HCEC 1CT (cell line): ENCODE measurements at places on chromosomes 1 and 21.
A peak's percentile ranks its signal among the peaks of the same experiment; 100 is the strongest.

GRCh38 chr1:98104289-98104688 is 183.5 kb upstream of the DPYD start:
- DNase-seq, result peak; percentile 90

DNA sequence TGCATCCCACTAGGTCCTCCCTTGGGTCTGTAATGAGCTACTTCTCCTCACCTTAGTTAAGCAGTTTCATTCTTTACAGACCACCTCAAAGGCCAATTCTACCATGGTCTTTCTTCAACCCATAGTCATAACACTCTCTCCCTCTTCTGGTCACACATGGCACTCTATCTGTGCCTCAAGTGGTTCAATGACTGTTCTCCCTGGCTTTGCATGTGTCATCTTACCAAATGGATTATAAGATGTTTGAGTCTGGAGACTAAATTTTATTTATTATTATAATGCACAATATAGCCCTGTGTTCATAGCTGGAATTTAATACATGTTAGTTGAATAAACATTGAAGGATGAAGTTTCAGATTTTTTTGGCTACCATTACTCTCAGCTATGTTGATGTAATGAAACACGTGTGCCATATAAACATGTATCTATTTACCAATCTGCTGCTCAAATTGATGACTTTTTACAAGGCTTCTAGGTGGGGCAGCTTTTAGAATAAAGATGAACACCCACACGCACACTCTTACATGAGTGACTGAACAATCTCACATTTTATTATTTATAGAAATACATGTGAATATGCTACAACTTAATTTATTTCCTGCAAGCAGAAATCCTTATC is 102.1 kb downstream of the RUNX1 start:
- DNase-seq, result no peak

DNA sequence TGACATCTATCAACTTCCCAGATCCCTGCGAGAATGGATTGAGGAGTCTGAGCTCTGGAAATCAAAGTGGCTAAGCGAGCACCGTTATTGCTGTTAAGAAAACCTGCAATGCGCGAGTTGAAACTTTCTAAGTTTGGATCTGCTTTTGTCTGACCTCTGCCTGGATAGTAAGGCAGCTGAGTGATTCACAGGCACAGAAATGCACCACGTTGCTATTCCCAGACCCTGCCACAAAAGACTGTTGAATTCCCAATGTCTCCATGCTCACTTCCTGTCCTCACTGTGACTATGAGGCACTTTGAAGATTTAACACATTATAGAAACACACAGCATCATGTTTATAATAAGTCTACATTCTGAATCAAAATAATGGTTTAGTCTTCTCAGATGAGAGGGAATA is 27.1 kb upstream of the CNIH3 start:
- DNase-seq, result peak; percentile 47

DNA sequence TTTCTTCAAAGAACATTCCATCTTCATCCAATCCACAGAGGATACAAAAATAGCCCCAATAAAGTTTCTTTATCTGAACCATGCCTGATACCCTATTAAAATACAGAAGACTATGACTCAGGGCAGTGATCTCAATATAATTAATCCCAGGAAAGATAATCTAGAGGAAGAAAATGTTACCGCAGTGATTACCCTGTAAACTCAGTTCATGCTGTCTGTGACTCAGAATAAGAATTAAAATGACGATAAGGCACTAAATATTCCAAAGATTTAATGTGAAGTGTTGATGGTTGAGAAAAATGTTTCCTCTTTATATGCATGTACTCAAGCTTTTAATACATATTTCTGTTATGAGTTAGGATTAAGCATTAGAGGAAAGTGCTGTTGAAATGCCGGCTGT is 88.6 kb upstream of the LYPLAL1 start:
- peak; percentile 82 for DNase-seq

- DNase-seq, result no peak
Measured at GRCh38 chr1:30249446-30250337, 473.7 kb downstream of the MATN1 start.

- DNase-seq, result peak; percentile 78
Measured at GRCh38 chr21:29232530-29233255, 66.0 kb upstream of the BACH1 start.

GRCh38 chr1:55839626-55840025 is 624.5 kb upstream of the USP24 start:
- DNase-seq, result no peak

DNA sequence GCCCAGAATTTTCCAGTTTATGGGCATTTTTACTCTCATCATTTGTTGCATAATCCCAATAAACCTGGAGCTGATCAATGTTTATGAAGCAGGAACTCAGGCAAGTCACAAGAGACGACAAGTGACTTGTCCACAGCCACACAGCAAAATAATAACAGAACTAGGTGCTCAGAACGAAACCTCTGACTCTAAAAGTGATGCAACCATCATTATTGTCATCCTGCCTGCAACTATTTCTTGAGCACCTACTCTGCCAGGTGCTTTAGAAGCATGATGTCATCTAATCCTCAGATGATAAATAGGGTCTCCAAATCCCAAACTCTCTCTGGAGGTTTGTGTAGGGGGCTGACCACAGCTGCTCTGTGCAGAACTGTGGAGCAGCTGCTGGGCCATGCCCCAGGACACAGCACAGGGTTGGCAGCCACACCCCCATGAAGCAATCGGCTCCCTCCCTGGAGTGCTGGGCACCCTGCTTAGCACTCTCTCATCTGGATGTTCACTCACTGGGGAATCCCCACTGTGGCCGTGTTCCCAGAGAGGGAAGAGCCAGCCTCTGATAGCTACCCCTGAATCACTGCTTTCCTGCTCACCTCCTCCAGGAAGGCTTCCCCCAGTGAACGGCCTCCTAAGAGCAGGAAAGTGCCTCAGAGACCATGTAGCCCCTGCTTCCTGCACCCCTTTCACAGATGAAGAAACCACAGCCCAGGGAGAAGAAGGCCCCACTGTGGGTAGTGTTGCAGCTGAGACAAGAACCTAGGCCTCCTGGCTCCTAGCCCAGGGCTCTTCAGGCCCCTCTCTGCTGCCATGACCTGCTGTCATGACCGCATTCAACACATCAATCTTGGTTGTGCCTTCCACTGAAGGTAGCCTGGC is 2.1 kb downstream of the TTC22 start:
- DNase-seq, result peak; percentile 18

GRCh38 chr1:160569806-160570205 is 9.5 kb downstream of the CD84 start:
- no peak for DNase-seq

DNA sequence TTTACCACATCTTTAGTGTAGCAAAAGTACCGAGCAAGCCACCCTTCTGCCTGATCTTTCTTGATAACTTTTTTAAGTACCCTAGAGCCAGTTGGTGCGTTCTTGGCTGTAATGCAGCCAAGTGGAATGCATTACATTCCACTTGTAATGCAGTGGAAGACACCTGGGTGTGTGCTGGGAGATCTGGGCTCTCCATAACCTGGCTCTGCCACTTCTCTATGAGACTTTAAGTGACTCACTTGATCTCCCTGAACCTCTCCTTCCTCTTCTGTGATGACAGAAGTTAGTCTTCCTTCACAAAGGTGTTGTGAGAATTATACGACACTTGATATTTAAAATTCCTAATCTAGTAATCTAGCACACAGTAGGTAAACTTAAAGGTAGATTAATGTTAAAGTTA is 35.3 kb upstream of the NFIA start:
- no peak for DNase-seq

- peak; percentile 78 for DNase-seq
Measured at GRCh38 chr1:59703226-59703917, 111.4 kb upstream of the HOOK1 start.

GRCh38 chr1:161944381-161944780 is 79.3 kb downstream of the OLFML2B start:
- no peak for DNase-seq

DNA sequence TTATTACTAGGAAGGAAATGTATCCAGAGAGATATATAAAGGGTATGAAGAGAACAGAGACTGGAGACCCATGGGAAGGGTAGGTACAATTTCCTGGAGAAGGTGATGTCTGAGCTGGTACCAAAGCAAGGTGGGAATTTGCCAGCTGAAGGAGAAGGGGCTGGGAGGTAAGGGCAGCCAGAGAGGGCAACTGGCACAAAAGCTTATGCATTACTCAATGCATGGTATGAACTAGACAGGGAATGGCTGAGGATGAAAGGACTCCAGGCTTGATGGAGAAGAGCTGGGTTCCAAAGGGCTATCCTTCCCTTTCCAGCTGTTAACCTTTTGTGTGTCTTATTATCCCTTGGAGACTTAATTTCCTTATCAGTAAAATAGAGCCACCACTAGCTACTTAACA is 113.6 kb upstream of the GADD45A start:
- DNase-seq, result no peak

GRCh38 chr1:13916530-13916929 is 216.5 kb downstream of the PRDM2 start:
- no peak for DNase-seq

DNA sequence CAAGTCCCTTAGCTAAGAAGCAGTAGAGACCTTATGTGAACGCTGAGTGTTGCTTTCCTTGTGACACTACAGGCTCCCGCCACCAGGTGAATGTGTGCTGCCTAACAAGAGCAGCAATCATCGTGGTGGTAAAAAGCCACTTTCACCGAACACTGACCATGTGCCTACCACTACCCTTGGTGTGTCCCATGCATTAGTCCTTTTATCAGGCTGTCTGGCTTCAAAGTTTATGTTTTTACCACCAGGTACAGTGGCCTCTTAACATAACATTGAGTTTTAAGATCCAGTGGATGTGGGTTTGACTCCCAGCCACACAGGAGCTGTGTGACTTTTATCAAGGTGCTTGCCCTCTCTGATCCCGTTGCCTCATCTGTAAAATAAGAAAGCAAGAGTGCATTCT is 1.7 kb downstream of the C1QB start:
- DNase-seq, result no peak

DNA sequence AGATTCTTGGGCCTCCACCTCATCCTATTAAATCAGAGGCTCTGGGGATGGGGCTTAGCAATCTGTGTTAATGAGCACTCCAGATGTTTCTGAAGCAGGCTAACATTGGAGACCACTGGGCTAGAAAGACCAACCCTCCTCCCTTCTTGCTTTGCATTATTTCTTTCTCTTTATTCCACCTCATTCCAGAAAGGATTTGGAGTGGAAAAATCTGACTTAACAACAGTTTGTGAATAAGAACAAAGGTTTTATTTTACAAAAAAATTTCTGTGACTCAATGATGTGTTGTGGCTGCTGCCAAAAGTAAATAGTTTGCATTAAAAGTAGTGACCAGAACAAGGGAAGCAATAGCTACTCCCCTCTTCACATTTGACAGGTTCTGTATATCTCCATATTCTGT is 79.4 kb downstream of the TGFB2 start:
- DNase-seq, result no peak

DNA sequence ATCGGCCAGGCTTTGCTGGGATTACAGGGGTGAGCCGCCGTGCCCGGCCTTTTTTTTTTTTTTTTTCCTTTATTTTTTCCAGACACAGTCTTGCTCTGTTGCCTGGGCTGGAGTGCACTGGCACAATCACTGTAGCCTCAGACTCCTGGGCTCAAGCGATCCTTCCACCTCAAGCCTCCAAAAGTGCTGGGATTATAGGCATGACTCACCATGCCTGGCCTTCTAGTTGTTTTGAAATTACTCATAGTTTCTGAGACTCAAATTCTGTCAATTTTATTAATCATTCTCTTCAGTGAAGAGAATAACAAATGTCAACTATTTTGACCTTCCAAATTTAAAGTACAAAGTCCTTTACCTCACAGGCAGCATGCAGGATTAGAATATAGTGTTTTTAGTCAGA is 374.5 kb downstream of the PLA2G4A start:
- peak; percentile 82 for DNase-seq

- DNase-seq, result no peak
Measured at GRCh38 chr1:11943619-11944018, 9.1 kb downstream of the PLOD1 start.

GRCh38 chr1:205183676-205184335 is 27.7 kb downstream of the DSTYK start:
- DNase-seq, result no peak

DNA sequence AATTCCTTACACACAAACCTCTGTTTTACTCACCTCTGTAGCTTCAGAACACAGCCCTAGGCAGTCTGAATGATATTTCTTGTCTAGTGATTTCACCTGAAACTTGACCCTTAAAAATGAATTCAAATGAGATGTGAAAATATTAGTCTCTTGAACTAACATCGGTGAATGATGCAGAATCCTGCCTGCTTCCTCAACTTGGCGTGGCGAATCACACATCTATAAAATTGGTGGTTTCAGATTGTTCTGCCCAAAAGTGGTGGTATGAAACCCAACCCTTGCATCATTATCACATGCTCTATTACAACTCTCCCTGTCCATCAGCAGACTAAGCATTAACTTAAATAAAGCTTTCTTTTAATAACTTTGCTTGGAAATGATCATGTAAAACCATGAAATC is 26.9 kb upstream of the C1orf21 start:
- no peak for DNase-seq

DNA sequence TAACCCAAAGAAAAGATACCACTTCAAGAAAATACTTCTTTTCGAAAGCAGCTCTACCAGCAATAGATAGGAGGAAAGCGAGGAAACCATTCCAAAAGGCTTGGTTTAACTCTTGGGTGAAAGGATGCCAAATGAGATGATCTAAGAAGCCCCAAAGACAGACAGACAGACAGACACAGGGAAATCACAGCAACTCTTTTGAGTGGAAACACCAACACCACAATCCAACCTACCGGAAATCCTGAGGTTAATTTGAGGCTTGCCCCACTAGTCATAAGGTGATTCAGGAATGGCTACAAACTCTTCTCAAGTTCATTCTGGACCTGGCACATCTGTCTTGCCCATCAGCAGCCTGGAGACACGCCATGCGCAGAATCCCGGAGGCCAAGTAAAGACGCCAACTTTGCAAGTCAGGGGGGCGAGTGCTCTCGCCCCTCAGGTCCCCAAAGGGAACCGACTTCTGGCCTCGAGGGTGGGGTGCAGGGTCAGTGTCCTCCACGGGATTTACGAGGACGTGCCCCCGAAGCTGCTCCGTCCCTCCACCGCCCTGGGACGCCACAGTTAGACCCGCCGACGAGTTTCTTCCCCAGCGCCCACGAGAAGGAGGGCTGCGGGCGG is 778 bp downstream of the EVI5 start:
- peak; percentile 64 for DNase-seq

DNA sequence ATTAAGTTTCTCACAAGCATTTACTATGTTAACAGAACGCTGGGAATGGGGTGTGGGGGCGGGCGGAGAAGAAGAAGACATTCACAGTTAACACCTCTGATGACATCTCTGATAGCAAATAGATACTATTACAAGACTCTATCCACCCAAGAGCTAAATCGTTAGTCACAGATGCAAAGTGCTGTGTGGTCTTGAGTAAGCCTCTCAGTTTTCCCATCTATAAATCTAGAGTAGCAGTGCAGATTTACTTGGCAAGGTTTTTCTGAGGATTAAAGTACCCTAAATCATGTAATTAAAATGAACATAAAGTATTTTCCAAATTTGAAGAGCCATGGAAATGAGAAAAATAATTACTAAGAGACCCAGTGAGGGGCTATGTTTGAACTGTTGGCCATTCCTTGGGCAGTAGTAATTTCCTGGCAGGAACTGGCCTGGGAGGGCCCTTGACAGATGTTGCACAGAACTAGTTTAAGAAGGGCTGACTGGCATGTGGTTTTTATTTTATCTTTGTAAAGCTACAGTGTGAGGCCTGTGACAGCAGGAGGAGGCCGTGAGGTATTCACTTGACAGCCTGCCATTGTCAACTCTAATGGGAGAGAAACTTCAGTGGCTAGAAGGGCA is 58.7 kb upstream of the APOBEC4 start:
- DNase-seq, result peak; percentile 33
